ENCODE measurements at places on chromosomes 2 and 18. TPM values are rescaled to one million over a fixed set of nuclear protein-coding genes. Genes with fewer than 3 reads are reported as not detected.

- no peak for DNase-seq
Observed at GRCh38 chr2:8259106-8259840, 422.6 kb upstream of the ID2 start.

DNA sequence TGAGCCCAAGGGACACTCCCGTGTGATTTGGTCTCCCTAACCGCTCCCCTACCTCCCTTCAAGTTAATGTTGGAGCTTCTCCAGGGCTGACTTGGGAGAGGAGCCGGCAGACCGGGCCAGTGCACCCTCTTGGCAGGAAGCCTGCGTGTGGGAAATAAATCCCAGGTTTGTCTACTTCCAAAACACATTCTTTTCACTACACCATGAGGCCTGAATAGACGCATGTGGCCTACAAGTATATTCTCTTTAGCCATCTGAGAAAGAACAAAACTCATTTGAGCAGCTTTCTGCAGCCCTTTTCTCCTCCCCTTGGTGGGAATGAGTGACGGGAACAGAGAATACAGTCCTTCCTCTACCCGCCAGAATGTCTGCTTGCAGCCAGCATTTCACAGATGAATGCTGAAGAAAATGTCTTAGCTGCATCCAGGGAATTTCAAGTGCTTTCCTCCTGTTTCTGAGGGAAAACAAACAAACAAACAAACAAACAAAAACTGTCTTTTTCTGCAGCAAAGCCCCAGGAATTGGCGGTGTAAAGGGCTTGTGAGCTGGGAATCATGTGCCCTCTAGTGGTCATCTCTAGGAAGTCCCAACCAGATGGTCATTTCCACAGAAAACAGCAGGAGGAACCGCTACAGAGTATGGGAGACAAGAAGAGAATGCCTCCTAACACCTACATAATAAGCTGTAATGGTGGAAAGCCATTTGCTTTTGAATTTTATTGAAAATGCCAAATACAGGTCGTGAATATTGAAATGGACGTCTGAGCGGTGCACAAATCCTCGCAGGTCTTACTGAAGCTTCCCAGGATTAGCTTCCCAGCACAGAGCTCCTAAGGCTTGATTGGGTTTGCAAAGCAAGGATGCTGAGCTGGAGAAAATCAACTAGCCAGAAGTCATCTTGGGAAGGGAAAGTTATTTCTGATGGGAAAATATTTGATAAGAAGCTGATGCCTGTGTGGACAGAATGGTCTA, 41.2 kb upstream of the DAPL1 start:
- DNase-seq, result peak; percentile 23

GRCh38 chr2:17804358-17804757, 11.9 kb upstream of the MSGN1 start:
- no peak for DNase-seq

The COL6A3 gene
- 69.2 TPM for total RNA-seq

- no peak for DNase-seq
Observed at GRCh38 chr18:31590570-31590969, 1.1 kb upstream of the TTR start.

The MC4R gene
- total RNA-seq, result not detected

DNA sequence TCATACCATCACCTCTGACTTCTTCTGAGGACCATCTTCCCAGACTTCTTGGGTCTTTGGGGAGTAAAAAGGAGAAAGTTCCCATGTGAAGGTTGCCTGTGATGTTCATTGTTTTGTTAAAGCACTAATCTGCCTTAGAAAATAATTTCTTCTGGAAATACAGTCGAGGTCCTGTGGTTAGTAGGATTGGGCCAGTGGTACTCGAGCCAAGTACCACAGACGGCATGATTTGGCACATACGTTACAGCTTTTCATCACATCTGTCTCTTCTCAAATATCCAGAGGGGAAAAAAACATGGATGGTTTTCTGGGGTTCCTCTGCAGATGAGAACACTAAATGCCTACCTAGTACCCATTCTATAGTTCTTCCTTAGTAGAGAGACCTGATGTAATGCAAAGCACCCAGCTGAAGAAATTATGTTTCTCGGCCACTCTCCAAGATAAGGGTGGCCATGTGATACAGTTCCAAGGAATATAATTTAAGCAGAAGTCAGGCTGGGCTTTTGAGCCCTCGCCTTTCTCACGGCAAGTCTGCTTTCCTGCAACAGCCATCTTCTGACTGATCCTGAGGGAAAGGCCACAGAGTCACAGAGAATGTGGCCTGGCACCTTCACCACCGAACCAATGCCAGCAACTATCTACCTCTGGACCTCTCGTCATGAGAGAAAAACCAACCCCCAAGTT, 161.0 kb downstream of the RNF152 start:
- no peak for DNase-seq
